ENCODE measurements at places on chromosomes 3 and 15. TPM values are rescaled to one million over a fixed set of nuclear protein-coding genes. Genes with fewer than 3 reads are reported as not detected.

Gene LRRC31
- total RNA-seq, result not detected

DNA sequence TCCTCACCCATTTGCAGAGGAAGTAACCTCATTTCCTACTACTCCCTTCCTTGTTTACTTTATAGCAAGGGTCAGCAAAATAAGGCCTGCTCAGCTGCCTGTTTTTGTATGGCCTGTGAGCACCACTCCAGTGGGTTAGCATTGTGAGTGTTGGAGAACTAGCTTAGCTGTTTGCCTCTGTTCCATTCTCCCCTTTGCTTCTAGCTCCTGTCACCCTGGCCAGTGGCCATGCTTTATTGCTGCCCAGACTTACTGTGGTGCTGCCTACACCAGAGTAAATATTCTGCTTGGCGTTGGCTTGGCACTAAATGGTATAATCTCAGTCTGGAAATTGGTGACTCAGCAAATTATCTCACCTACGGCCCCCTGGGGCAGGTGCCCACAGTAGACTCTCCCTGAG, 8.8 kb downstream of the PDCD6IP start:
- DNase-seq, result no peak

- peak; percentile 72 for DNase-seq
These were observed 59.8 kb upstream of the KLHL25 start for GRCh38 chr15:85854345-85855097.

DNA sequence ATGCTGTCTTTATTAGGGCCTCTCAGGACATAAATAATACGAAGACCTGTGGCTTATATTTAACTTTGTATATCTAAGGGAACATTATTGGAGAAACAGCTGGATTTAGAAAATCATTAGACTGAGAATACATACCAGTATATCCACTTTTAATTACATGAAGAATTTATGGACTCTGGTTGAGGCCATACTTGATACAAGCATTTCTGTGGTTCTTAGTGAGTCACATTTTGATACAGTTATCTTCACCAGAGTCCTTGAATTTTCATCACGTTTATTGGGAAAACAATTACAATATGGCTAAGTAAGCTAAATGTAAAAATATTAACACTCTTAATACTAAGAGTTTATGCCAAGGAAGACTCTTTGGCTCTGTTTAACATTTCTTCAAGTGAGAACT, 9.9 kb downstream of the KIF23 start:
- no peak for DNase-seq

DNA sequence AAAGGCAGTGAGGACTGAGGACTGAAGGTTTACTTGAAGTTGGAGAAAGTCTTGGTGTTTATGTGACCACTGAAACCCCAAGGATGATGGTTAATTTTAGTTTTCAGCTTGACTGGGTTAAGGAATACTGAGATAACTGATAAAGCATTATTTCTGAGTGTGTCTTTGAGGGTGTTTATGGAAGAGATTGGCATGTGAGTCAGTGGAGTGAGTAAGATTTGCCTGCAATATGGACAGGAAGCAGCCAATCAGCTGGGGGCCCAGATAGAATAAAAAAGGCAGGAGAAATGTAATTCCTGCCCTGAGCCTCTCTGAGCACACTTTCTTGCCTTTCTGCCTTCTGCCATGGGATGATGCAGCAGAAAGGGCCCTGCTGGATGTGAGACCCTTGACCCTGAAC, 92.4 kb downstream of the KBTBD8 start:
- no peak for DNase-seq

Gene SPESP1
- 1.1 TPM for total RNA-seq
